SHP77 (cell line): ENCODE measurements at places on chromosomes 12 and 14.
A peak's percentile ranks its signal among the peaks of the same experiment; 100 is the strongest.

DNA sequence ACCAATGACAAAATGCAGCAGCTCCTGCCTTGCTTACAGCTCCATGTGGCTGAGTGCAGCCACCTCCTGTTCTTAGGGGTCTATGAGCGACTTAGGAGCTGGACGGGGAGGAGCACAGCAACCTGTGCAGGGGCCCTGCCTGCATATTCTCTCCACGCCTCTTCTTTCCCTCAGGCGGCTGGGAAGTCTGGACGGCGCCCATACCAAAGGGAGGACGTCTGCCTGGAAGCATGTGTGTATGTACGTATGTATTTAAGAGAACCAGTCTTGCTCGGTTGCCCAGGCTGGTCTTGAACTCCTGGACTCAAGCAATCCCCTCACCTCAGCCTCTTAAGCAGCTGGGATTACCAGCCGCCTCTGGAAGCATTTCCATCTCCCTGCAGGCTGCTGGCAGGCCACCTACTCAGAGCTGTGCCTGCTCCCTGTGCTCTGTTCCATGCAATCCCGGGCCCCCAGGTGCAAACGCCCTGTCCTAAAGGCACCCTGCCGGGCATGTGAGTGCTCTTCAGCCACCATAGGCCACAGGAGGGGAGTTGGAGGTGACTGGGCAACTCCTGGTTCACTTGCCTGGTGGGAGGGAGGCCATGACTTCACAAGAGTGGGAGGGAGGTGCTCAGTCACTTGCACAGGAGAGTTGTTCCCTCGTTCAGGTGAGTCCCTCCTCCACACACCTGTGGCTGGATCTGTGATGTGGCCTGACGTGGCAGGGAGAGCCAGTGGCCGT is 44.3 kb downstream of the KCNA5 start:
- no peak for DNase-seq

DNA sequence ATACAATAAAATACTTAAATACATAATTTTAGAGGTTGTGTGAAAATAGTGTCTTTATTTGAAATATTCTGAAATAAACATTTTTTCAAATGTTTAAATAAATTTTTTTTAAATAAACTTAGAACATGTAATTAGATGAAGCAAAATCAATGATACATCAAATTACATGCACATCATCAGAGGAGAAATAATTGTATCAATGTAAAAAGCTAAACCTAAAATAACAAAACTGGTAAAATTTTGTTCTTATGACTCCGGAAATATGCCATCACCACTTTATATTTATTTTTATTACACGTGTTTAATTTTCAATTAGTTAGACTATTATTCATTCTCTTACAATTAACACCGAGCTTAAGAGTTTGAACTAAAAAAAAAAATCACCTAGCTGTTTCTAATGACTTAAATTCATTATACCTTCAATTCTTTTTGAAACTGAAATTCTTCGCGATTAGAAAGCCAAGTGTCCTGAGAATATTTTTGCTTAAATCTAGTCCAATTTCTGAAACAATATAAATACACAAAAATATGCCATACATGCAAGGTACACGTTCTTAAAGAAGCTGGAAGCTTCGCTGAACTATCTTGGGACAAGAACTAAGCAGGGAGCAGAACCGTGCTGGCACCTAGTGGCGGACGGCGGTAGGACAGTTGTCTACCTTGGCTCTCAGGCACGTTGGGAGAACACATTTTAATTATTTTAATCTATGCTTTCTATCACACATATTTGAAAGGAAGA is 230.5 kb downstream of the SLC25A21 start:
- DNase-seq, result peak; percentile 76

GRCh38 chr14:49623941-49624839 is 3.6 kb downstream of the MGAT2 start:
- DNase-seq, result no peak

GRCh38 chr14:105616802-105617192 is 90.4 kb downstream of the TMEM121 start:
- DNase-seq, result no peak

- DNase-seq, result no peak
Observed at GRCh38 chr12:1453810-1454209, 140.6 kb downstream of the FBXL14 start.

GRCh38 chr14:82445810-82446570 is 912.3 kb upstream of the SEL1L start:
- DNase-seq, result no peak

DNA sequence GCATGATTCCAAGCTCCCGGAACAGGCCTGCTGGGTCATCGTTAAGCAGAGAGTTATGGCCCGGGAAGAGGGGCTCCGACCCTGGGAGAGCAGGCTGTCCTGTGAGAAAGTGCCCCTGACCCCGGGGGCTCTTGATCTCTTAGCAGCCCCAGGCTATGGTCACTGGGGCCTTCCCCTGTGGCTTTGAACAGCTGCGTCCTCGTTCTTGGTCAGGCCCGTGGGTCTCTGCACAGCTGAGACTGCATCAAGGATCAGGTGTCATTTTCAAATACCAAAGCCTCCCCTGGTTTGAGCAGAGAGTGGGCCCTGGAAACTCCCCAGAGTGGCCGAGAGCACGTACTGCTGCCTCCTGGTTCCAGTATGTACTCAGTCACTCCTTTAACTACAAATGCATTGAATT is 114.8 kb downstream of the ESRRB start:
- no peak for DNase-seq

GRCh38 chr14:93732524-93732923 is 55.8 kb downstream of the PRIMA1 start:
- no peak for DNase-seq

DNA sequence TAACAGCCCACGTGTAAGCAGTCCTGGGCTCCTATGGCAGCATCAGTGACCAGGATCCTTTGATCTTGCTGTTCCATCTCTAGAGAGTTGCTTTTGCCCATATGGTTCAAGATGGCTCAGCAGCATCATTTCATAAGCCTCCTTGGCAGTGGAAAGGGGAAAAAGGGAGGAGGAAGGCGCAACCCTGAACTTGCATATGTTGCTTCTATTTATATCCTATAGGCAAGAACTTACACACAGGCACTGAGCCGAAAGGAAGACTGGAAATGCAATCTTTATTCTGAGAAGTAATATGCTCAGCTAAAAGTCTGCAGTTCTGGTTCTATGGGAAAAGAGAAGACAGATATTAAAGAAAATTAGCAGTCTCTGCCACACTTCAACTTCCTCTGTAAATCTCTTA is 167.7 kb upstream of the PLXNC1 start:
- DNase-seq, result no peak

DNA sequence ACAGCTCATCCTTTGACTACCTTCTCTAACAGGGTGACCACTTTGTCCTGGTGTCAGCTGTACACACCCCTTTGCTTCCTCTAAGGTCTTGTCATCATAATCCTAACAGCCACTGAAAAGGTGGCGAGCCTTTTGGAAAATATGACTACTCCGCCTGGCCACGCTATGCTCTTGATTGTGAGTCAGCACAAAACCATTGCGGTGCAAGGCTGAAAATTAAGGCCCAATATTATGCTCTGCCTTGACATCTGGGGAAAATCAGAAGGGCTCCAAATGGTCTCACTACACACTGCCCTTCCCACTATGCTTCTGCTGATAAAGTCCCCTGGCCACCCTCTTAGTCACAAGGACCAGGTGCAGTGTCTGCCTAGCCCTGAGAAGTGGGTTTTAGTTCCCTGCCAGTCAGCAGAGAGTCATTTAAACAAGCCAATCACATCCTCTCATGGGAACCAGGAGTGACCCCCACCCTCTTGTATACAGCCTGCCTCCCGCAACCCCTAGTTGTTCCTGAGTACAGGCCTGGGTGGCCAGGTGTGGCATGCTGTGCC is 34.3 kb downstream of the FGD6 start:
- DNase-seq, result no peak

- no peak for DNase-seq
Observed at GRCh38 chr14:56088941-56089340, 29.3 kb upstream of the PELI2 start.

- no peak for DNase-seq
Observed at GRCh38 chr12:20426191-20426590, 57.9 kb downstream of the PDE3A start.

DNA sequence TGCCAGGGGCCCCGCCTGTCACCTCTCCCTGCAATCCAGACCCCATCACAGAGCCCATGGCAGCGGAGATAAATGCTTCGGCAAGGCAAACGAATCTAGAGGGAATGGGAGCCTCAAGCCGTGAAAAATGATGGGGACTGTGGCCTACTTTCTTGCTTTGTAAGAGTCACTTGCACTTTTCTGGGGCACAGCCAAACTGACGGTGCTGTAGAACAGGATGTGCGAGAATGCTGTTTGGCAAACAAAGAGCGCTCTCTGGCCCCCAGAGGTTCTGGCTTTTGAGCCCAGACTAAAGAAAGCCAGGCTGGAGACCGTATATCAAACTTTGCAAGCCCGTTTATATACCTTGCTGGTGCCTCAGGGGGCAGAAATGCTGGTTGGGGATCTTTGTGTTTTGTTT is 108.7 kb downstream of the CACNA1C start:
- DNase-seq, result no peak

DNA sequence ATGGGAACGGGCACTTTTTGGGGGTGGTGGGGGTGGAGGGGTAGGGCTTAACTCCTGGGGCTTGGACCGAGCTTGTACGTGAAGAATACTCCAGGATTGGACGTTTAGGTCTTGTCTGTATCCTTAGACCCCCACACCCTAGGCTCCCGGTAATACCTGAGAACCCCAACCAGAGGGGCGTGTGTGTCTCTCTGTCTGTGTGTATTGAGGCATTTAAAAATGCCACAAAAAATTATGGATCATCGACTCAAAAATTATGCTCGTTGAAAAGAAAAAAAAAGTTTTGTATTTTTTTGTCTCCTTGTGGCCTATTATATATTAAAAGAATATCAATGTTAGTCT is 459 bp downstream of the PPFIBP1 start:
- no peak for DNase-seq

GRCh38 chr14:101761881-101762529 is 496 bp downstream of the PPP2R5C start:
- DNase-seq, result no peak

- DNase-seq, result peak; percentile 19
Observed at GRCh38 chr14:103393676-103394626, 8.7 kb downstream of the MARK3 start.

GRCh38 chr12:113149361-113150150 is at the start of gene CFAP73:
CFAP73 (plus strand) TSS chr12:113149724; CDS start chr12:113149858, 134 bp downstream.
- DNase-seq, result peak; percentile 80

GRCh38 chr12:110079477-110080400 is 31.4 kb upstream of the C12orf76 start:
- no peak for DNase-seq

DNA sequence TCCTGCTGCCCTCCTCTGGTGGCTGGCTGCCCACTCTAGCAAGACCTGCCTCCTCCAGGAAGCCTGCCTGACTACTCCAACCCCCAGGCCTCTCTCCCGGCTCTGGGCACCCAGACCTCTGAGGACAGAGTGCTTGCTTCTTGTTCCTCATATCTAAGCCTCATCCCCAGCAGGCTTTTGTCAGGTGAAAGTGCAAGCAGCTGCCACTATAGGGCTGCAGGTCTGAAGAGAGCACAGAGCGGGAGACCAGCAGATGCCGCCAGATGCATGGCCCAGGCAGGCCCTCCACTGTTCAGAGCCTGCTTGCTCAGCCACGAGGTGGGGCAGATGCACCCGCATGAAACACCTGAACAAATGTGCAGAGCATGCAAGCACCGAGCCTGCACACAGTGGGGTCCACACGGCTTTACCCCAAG is 73.0 kb downstream of the SERPINA3 start:
- no peak for DNase-seq

GRCh38 chr12:104276273-104277131 is 27.0 kb upstream of the EID3 start:
- DNase-seq, result no peak

- DNase-seq, result no peak
Observed at GRCh38 chr12:105499205-105499604, 168.7 kb downstream of the C12orf75 start.

- DNase-seq, result no peak
Observed at GRCh38 chr14:59768855-59769375, 101.7 kb downstream of the RTN1 start.

DNA sequence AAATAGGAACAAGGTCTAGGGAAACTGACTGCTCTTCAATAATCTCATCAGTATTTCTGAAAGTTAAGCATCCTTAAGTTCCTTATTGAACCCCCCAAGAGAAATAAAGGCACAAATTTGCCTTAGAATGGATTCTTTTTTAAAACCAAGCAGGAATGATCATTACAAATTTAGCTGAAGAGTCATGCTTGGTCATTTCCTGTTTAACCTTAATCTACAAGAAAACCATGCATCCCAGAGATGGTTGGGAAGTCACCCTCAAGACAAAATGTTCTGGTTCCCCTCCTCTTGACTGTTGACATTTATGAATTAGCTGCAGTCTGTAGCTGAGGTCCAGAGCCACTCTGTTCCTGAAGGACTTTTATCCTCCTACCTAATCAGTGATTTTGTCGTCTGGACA is 291.8 kb upstream of the G2E3 start:
- DNase-seq, result no peak

- DNase-seq, result no peak
Observed at GRCh38 chr12:20452496-20453010, 84.2 kb downstream of the PDE3A start.

- no peak for DNase-seq
Observed at GRCh38 chr14:99865408-99865807, 72.2 kb downstream of the EML1 start.

GRCh38 chr12:112239020-112239419 is 113.7 kb downstream of the TRAFD1 start:
- DNase-seq, result no peak

DNA sequence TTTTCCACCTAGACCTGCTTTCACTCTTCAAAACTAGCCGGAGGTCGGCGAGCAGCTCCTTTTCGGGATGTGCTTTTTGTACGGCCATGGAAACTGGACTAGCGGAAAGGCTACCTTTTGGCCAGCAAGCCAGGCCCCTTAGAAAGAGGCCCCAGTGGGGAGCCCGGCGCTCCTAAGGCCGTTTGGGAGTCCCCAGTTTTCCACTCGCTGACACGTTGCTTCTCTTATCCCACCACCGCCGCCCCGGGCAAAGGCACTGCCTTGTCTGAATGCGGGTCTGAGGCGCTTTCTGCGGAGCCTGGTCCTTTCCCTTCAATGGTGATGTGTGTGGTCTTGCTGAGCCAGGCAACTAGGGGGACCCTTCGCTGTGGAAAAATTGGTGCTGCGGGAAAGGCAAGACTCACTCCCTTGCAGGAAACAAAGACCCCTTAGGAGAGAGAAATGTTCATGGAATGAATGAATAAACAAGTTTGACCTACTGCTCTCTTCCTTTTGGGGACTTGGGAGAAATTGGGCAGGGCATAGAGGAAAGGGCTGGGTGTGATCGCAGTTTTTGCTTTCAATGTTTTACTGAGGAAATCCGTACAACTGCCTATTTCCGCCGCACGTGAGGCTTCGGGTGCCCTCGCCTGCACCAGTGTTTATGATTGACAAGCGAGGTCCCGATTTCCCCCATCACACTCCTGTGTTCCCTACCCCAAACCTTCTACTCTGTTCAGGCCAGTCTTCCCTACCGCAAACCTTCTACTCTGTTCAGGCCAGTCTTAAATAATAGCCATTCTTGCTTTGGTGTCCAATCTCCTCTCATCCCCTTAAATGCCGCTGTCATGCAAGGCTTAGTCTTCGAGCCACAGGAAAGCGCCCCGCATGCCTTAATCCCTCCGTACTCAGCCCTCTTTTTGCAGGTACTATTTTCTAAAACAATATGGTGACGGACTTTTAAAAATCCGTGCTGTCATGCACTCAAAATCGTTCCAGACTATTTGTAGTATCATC is 1.0 kb upstream of the SLC38A2 start:
- DNase-seq, result peak; percentile 51

GRCh38 chr14:53265025-53265424 is 111.9 kb upstream of the DDHD1 start:
- no peak for DNase-seq
